H9 (cell line): ENCODE measurements at places on chromosomes 12 and 14.

GRCh38 chr12:104292872-104293794 is 10.4 kb upstream of the EID3 start:
- no peak for DNase-seq

GRCh38 chr12:89386138-89386537 is 33.8 kb upstream of the DUSP6 start:
- DNase-seq = no peak

DNA sequence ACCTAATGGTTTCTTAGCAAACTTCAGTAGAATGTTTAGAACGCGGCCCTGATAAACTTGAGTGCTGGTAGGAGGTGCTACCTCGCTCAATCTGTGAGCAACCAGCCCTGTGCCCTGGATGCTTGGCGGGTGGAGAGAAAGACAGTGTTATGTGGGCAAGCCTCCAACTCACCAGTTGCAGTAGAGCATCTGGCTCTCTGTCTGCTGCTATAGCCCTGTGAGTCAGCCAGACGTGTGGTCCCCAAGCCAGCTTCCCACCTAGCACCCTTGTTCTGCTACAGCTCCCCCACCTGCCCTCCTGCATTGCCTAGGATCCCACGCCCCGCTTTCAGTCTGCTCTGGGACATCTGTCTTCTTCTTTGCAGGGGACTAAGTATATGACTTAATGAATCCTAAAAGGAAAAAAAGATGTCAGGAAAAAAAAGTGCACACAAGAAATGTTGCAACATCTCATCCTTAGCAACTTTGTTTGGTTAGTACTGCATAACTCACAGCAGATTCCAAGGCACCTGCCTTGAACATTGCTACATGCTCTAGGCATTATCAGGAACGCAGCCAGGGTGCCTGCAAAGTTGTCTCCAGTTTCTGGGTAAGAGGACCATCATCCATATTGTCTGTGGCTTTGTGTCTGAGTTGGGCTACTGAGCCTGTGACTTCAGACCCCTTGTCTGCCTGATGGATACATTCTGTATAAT is 13.6 kb downstream of the SNRNP35 start:
- no peak for DNase-seq

DNA sequence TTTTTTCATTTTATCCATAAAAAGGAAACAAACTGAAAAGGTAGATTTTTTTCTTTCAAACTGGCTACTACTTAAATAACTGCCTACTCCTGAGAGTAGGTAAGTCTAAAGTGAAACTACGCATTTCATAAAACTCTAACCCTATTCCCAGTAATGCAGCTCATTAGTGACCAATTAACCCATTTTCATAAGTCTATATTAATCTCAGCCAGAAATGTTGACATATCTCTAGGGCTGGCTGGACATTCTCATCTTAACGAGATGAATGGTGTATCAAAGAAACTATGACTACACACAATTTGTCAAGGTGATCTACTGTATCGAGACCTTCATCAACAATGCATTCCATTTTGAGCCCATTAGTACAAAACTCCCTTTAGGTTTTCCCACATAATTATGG is 57.2 kb downstream of the EPS8 start:
- DNase-seq = no peak

GRCh38 chr12:8904665-8905064 is 9.6 kb upstream of the PHC1 start:
- no peak for DNase-seq

- DNase-seq = no peak
These were observed 52.2 kb downstream of the TMTC1 start for GRCh38 chr12:29731591-29731990.

DNA sequence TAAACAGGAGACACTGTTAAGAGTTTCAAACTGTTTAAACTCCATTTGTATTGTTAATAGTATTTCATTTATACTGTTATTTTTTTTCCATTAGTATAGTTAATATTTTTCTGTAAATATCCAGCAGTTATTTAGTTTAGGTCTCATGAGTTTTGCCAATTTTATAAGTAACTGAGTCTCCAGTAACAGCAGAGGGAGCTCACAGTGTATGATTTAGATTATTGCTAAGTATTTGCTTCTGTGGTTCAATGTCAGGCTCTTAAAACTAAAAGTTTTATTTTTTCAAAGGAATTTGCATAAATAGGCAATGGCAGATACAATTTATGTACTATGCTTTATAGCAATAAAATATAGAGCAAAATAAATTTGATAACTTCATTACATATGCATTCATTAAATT is 209.7 kb downstream of the ATXN7L3B start:
- no peak for DNase-seq

DNA sequence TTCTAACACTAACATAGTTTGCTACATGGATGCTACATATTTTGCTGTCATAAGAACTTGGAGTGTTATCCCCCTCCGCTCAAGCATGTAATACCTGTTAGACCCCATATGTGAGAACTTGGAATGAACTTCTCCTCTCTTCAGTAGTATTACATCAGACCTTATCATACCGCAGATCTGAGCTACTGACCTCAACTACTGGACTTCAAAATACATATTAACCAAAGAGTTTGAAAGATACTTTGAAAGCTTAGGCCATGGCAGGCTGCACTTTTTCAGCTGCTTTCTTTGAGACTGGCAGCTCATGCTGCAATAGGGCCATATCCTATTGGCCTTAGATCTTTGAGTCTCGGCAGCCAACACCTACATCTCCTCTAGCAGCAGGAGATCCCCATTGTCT is 74.8 kb downstream of the EEA1 start:
- no peak for DNase-seq

DNA sequence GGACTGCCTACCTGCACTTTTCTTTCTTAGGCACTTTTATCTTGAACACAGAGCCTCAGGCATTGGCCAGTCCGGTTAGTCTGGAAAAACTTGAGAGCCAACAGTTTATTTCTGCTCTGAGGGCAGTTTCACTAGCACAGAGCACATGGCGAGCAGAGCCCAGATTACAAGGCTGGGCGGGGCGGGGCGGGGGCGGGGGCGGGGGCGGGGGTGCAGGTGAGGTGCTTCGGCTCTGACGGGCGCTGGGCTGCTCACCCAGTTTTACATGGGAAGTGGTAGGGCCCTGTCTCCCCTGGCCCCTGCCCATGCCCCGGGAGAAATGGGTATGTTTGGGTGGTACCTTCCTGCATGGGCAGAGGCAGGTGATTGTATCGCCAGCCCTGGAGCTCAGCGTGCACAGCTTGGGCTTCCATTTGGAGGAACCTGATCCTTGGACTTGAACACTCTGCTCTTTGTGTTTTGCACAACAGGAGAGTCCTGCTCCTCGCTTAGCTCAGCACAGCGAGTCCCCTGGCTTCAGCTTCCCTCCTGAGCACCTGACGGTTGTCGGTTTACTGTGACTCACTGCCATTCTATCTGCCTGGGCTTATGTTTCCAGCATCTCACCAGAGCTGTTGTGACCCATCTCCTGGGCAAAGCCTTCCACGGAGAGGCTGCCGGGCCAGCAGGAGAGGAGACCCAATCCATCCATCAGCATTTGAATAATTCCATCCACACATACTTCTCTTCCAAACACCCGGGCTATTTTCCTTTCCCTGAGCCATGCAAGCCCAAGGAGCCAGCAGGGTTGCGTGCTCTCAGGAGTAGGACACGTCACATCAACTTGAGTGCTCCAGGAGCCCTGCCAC is 108.5 kb downstream of the ARF6 start:
- peak; percentile 59 for DNase-seq
